Activated gamma-delta T cell treated with Interleukin-2 at 50 U/mL for 16 hours (primary cell): ENCODE measurements at places on chromosomes 7 and 10.

DNA sequence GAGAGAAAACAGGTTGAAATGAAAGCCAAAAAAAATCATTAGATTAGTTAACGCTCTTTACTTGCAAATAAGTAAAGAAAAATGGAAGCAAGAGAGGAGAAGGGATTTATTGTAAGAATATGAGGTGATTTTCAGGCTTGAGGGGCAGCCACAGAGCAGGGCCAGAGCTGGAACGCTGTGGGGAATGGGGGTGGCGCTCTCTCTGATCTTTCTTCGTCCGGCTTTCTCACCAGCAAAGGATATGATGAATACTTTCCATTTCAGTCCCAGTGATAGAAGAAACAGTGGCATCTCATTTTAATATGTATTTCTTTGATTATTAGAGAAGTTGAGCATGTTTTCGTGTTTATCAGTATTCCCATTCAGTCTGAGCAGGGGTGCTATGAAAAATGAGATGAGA is 112.2 kb downstream of the SKIDA1 start:
- DNase-seq, result no peak

DNA sequence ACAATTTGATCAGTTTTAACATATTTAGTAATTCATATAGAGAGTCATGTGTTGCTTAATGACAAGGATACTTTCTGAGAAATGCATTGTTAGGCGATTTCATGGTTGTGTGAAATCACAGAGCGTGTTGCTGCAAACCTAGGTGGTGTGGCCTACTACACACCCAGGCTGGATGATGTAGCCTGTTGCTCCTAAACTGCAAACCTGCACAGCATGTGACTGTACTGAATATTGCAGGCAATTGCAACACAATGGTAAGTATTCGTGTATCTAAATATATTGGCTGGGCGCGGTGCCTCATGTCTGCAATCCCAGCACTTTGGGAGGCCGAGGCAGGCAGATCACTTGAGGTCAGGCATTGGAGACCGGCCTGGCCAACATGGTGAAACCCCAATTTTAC is 73.7 kb upstream of the BAIAP2L1 start:
- DNase-seq, result no peak

DNA sequence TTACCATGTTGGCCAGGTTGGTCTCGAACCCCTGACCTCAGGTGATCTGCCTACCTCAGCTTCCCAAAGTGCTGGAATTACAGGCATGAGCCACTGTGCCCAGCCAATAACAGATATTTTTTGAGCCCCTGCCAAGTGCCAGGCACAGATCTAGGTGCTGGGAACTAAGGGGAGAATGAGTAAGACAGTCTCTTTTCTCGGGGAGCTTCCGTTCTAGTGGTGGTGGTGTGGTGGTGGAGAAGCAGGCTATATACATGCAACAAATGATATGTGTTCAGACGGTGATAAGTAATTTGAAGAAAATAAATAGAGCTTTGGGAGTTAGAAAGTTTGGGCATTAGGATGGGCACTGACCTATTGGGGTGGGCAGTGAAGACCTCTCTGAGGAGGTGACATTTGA is 76.7 kb upstream of the VKORC1L1 start:
- no peak for DNase-seq

- no peak for DNase-seq
Observed at GRCh38 chr10:29846881-29847280, 212.1 kb upstream of the SVIL start.

GRCh38 chr10:88505680-88506215 is 77.4 kb downstream of the RNLS start:
- no peak for DNase-seq

DNA sequence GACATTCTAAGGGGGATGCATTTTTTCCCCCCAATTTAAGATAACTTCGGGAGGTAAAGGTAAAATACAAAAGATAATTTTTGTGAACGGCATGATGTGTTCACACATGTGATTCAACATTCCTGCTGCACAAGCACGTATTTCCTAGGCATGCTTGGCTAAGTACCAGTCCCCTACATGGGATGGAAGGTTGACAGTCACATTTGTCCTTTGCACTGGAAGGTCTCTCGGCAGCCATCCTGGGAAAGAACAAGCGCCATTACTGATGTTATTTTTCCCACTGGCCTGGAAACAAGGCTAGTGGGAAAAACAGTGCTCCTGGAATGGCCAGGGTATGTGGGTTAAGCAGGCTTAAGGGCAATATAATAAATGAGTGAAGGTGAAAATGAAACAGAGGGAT is 276.2 kb upstream of the AOAH start:
- no peak for DNase-seq

GRCh38 chr10:33661580-33662336 is 327.3 kb upstream of the NRP1 start:
- no peak for DNase-seq

DNA sequence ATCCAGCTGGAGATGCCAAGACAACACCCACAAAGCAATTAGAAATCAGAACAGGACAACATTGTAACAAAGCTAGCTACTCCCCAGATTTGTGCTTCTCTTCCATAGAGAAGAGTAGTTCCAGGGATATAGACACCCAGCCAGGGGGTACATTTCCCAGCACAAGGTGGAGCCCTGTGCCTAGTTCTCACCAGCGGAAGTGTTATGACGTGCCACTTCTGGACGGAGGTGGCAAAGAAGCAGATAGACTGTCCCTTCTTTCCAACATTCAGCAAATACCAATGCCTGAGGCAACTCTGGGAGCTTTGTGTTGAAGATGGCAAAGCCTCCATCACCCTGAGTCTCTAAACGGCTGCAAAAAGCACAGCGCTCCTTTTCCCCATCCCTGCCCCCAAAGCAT is 23.4 kb upstream of the GSAP start:
- no peak for DNase-seq

DNA sequence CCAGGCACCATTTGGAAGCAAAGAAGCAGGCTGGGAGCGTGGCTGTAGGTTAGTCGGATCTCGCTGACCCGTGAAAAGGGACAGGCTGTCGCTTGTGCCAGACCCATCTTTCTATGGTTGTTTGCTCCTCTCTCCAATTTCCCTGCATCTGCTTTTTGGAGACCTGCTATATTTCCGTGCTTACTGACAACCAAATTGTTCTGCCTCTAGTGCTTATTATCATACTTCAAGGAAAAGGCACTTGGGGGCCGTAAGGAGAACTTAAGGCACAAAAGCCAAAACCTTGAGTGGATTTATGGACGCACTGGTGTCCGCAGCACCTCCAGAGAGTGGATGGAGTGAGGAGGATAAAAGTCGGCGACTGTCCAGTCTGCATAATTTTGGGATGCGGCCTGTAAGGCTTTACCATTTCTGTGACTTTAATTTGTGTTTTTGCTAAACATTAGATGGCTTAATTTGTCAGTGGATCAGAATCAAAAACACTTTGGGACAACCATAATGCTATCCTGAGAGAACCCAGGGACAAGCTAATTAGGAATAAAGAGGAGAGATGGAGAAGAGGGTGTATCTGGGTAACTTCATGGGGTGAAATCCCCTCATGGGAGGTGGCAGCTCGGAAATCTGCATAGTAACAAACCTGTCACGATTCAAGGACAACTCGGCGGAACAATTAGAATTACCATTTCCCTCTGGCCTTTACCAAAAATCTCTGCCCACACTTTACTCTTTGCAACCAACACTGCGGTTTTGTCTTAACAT is 206.7 kb downstream of the HDAC9 start:
- no peak for DNase-seq

- DNase-seq, result no peak
Observed at GRCh38 chr7:25060487-25061055, 64.5 kb downstream of the CYCS start.

DNA sequence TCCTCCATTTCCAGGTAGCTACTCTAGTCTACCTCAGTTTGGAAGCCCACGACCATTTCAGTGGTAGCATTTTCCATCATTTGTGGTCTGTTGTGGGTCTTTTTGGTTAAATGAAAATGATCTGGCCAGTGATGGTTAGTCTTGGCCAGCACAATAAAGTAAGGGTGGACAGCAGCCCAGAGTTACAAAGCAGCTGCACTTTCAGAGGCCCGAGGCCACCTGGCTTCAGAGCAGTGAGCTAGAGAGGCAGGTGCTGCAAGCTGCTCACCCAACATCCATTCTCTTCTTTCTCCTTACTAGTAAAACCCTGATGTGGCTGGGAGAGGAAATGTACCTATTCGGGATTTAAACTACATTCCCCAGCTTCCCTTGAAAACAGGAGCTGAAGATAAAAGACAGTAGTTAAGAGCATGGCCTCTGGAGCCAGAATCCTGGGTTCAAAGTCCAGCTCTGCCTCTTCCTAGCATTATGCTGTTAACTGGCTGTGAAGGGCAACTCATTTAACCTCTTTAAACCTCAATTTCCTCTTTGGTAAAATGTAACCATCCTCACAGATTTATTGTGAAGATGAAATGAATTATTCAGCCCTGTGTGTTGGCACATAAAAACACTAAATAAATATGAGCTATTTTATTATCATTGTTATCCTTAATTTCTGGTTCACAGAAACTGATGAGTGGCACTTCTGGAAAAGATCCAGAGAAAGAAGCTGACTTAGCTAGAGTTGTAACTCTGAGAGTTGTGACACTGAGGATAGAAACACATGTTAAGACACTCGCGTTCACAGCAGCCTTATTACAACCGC is 517.4 kb downstream of the PARD3 start:
- no peak for DNase-seq

- DNase-seq, result no peak
Observed at GRCh38 chr7:129949292-129950133, 3.2 kb downstream of the UBE2H start.

DNA sequence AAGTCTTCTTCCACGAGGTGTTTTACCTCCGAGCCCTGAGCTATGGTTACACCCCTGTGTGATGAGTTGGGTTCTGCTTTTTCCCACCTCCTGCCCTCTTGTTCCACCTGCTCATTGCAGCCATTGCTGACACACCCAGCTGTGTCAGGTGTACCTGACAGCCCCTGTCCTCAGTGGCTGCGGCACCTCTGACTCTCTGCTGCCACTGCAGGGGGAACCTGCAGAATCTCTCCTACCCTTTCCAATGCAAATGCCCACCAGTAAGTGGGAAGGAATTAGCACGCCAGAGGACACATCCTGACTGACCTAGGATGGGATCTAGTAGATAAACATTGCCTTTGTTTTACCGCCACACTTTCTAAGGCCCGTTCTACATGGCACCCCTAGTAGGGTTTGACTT is 600.9 kb upstream of the MKI67 start:
- no peak for DNase-seq

DNA sequence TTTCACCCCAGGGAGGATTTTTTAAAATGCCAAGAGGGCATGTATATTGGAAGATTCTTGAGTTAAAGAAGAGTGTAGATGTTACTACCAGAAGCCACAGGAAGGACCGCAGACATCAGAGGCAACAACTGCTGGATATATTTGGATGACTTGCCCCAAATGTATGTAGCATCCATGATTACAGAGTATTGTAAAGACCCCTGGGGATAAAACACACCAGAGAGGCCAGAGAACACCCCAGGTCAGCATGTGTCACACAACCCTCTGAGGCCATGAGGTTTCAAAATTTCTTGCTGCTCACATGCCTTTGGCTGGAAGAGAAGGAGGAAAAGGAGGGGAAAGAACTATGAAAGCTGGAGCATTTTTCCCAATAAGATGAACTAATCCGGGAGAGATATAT is 108.0 kb upstream of the LSM8 start:
- DNase-seq, result no peak

DNA sequence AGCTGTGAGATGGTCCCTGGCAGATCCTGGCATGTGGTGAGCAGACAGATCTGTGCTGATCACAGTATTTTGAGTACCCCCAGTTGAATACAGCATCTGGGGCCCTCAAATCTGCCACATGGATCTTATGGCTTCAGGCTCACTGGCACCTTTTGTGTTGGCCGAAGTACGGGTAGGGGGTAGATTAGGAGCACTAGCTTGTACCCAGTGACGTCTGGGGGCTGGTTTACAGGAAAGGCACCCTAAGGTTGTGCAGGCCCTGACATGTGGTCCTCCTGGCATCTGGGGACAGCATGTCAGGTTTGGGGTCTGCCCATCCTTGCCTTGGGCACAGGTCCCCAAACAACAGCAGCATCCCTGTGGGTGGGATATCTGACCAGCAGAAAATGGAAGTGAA is 53.2 kb downstream of the SYPL1 start:
- no peak for DNase-seq

DNA sequence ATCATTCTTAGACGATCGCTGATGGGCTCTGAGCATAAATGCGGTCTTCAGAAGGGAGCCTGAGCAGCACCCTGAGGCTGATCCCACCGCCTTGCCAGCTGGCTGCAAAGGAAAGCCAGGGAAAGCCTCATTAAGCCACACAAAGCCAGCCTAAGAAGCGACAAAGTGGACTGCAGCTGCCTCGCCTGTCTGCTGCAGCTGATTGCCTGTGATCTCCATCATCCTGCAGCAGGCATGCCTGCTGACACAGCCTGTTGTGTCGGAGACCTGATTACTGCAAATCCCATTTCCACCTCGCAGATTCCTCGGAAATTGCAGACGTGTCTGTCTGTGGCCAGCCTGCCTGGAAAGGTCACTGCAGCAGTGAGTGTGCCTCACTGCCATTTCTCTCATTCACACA is 1087.0 kb upstream of the AUTS2 start:
- no peak for DNase-seq

GRCh38 chr7:67644151-67644550 is 647.5 kb downstream of the TYW1 start:
- no peak for DNase-seq

GRCh38 chr10:44437840-44438511 is 53.1 kb upstream of the CXCL12 start:
- no peak for DNase-seq

- no peak for DNase-seq
Observed at GRCh38 chr10:62690703-62691102, 113.8 kb upstream of the ADO start.

DNA sequence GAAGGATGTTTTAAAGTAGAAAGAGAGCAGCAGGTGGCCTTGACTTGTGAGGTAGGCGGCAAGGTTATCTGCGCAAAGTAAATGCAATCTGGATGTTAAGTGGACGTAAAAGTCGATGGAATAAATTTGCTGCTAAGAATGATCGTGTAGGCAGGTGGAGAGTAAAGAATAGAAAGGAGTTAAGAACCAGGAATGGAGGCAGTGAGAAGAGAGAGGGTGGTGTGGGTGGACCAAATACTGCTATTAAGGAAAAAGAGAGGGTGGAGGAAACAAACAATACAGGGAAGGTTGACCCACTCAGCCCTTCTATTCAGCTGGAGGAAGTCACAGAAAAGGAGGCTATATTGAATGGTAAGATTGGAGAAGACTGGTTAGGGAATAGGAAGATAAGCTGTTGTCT is 1.9 kb upstream of the CUL1 start:
- DNase-seq, result no peak
